Stimulated activated CD8-positive, alpha-beta memory T cell treated with anti-CD3 and anti-CD28 coated beads, Interleukin-7, amount 100 ng/mL, for 1 hour (primary cell): ENCODE measurements at places on chromosomes 3 and 15.

GRCh38 chr3:156474560-156475389 lies 80.1 kb downstream of the SSR3 start:
- no peak for DNase-seq

GRCh38 chr3:99965077-99965476 lies 147.4 kb downstream of the CMSS1 start:
- no peak for DNase-seq

GRCh38 chr15:32671339-32672325 lies 30.1 kb downstream of the SCG5 start:
- no peak for DNase-seq

DNA sequence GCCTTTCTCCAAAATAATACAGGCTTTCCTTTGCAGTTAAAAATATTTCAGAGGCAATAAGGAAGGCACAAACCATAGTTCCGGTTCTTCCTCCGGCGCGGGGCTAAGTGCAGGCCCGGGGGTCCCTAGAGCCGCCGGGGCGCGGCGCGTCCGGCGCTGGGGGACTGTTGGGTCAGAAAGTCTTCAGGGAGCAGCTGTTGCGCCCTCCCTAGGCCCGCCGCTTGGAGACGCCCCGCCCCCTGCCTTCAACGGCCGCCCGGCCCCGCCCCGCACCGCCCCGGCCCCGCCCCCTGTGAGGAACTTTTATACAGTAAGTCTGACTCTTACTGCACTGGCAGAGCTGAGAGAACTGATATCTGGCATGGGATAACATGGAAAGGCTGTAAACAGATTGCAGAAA lies 283.1 kb upstream of the ARL6 start:
- DNase-seq = no peak

- no peak for DNase-seq
These were observed 410.6 kb upstream of the THRB start for GRCh38 chr3:24905266-24905665.

DNA sequence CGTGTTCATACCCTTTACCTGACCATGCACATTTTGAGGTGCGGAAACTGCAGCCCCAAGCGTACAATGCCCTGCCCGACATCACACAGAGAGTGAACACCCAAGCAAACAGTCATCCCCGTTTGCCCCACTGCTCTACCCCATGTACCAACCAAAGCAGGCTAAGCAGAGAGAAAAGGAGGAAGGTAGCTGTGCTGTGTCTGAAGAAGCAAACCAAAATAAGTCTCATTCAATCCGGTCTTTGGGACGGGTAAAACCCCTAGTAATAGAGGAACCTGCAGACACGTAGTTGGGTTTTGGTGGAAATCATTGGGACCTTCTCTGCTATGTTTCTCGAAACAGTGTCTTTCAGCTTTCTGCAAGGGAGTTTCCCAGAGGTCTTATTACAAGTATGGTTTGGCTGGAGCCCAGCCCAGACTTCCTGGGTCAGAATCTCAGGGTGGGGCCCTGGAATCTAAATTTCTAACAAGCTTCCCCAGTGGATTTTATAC lies 164.6 kb upstream of the HES1 start:
- no peak for DNase-seq

GRCh38 chr15:43775411-43775965 lies 1.3 kb downstream of the ELL3 start:
- DNase-seq = no peak

DNA sequence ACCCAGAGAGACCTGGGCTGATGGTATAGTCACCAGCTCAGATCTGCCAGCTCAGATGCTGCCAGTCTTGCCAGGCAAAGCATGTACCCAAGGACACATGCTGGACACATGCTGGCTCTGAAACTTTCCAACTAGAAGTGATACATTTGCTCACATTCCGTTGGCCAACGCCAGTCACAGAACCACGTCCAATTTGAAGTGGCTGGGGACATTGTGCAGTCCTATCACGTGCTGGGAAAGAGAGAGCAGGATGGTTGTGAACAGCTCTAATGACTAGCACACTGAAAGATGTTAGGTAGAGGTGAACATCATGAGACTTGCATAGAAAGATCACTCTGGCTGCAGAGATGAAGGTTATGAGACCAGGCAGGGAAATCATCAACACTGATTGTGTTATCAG lies 308.5 kb upstream of the ROPN1 start:
- no peak for DNase-seq

DNA sequence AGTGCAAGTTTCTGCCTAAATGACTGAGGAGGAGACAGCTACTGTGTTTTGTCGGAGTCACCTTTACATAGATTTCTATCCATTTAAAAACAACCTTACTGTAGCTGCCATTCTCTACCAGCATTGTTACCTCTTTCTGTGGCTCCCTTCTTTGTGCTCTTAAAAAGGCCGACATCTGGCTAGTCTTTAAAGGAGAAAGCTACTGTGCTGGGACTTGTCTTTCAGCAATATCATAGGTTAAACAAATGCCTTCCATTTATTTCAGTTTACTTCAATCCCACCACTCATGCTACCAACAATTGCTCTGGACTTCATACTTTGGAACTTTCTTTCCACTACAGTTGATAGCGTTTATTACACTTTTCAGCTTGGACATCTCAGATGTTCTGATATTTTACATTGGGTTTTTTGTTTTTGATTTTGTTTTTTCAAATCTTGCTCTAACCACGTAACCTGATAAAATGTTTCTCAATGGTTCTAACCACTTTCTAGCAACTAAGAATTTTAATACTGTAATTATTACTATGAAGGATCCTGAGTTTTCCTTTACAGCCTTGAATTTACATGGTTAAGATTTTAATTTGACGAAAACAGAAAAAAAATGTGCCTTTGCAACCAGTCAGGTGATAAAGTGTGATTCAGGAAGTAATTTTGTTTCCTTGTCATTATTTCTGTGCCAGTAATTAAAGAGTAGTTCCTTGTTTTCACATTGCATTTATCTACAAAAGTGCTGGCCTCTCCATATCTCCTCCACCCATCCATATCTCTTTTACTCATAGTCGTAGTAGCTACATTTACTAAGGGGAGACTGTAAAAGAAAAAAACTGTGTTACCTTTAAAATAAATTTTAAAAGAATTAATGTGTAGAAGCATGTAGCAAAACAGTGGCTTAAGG lies 1.3 kb upstream of the CBLB start:
- DNase-seq = no peak

- no peak for DNase-seq
These were observed 38.6 kb downstream of the CCDC80 start for GRCh38 chr3:112602217-112602838.

DNA sequence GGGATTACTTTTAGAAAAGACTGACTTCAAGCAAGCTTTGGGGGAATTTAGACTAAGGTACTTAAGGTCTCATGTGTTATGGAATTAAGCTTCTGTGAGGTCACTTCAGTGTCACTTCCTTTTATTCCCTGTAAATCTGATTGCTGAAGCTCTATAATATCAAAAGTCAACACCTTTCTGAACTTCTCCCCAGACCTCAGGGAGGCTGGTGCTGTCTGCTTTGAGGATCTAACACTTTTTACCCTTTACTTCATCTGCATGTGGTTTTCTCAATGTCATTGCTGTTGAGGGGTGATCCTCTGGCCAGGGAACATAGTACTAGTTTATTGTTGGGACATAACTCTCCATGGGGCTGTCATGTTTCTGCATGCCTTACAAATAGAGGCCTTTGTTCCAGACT lies 41.8 kb upstream of the RASGRF1 start:
- DNase-seq = no peak

DNA sequence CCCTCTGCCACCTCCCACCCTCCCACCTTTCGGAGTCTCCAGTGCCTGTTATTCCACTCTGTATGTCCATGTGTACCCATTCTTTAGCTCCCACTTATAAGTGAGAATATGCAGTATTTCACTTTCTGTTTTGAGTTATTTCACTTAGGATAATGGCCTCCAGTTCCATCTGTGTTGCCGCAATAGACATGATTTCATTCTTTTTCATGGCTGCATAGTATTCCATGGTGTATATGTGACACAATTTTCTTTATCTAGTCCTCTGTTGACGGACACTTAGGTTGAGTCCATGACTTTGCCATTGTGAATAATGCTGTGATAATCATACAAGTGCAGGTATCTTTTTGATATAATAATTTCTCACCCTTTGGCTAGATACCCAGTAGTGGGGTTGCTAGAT lies 91.0 kb upstream of the UBE3A start:
- DNase-seq = no peak

- DNase-seq = no peak
These were observed 35.3 kb downstream of the GBE1 start for GRCh38 chr3:81726132-81726531.

GRCh38 chr3:55731741-55732140 lies 244.6 kb upstream of the WNT5A start:
- DNase-seq = no peak

DNA sequence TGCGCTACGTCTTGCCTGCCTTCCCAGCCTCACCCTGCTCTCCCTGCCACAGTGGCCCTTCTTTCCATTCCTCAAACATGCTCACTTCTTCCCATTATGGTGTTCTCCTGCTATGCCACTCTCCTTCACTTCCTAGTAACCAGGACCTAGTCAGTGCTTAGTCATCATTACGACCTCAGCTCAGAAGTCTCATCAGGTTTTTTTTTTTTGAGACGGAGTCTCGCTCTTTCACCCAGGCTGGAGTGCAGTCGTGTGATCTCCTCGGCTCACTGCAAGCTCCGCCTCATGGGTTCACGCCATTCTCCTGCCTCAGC lies 149.5 kb downstream of the GREM1 start:
- no peak for DNase-seq

GRCh38 chr3:112445839-112446238 lies 53.4 kb downstream of the BTLA start:
- no peak for DNase-seq

DNA sequence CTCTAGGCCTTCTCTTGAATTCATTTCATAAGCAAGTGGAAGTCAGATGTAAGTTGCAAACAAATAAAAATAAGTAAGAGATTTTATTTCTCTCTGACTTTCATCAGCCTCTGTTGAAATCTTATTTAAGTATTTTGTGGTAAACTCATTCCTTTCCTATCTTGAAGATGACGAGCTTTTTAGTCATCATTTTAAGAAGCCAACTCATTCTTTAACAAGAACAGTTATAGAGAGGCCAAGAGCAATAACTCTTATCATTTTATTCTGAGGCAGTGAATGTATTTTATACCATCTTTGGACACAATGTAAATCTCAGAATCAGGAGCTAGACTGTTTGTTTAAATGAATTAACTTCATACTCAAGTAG lies 147.5 kb upstream of the MBNL1 start:
- no peak for DNase-seq

GRCh38 chr15:100717596-100717995 lies 115.2 kb downstream of the ASB7 start:
- DNase-seq = no peak

- no peak for DNase-seq
These were observed 22.3 kb downstream of the IL5RA start for GRCh38 chr3:3087716-3088465.

DNA sequence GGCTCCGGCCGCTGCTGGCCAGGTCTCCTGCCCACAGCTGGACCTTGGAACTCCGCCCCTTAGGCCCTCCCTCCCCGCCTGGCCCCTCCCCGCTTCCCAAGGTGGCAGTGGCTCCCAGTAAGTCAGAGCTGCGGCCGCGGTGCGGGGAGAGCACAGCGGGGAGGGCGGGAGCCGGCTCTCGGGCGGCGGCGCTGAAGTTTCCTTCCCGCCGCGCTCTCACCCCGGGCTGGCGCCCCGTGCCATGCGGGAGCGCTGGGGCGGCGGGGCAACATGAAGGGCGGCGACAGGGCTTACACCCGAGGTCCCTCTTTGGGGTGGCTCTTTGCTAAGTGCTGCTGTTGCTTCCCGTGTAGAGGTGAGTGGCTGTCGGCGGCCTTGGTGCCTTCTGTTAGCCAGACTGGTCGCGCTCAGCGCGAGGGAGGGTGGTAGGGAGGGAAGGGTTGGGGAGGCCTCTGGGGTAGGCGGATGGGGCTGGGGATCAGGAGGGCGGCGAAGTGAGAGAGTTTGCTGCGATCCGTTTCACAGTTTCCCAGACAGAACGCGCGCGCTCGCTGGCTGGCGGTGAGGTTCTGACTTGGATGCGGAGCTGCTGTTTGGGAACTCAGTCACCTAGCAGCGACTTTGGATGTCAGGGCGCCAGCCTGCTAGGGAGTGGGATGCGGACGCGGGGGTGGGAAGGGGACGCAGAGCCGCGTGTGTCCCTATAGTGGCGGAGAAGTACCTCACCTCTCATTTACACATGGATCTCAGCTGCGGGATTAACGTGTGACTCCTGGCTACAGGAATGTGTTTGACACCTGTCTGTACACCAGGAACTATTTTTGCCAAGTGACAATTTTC lies 145.5 kb upstream of the UMPS start:
- DNase-seq = no peak

DNA sequence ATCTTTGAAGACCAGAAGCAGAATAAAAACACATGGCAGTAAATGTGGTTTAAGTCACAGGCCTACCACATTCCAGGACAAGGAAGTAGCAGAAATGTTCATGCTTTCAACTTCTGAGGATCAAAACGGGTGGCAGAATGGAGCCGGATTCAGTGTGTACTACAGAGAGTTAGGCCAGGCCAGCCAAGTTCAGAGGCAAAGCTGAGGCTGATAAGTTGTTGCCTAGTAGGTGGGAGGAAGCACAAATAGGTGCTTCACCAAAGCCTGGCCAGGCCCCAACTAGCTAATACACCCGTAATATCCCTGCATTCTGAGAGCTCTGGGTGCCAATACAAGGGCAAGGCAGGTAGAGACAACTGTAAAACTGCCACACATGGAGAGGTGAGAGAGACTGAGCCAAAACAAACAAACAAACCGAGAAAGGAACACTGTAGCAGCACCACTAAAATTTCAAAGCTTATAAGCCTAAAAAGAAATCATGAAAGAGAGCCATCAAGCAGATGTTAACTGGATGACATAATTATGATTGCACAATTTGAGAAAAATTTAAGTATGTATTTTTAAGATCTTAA lies 156.4 kb upstream of the CBLB start:
- no peak for DNase-seq

DNA sequence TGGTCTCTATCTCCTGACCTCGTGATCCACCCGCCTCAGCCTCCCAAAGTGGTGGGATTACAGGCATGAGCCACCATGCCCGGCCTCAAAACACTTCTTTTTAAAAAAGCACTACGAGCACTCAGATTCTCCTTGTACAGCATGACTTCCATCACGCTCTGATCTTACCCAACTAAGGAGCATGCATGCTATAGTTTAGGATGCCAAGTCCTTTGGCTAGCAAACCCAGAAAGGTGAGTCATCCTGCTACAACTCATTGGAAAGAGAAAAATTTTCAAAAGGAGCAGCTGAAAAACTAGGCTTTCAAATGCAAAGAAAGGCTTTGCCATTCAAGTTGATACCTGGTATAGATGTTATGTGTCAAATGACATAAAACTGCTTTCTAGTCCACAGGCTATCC lies 70.3 kb upstream of the PRICKLE2 start:
- DNase-seq = no peak

GRCh38 chr3:26931896-26932295 lies 309.3 kb downstream of the LRRC3B start:
- DNase-seq = no peak

DNA sequence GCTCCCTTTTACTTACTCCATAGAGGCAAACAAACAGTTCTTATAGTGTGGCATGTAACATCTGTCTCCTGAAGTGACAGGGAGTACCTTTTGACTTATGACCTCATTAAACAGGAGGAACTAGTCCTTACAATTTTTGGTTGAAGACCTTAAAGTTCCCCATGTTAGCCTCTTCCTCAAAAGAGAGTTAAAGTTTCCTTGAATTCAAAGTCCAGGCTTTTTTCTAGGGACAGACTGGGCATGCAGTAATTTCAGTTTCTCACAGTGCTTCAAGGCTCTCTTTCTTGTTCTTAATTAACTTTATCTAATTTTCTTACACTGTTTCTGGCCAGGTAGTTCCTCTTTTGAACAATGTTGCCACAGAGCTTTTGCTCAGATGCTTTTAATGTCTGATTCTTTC lies 12.1 kb downstream of the GOLM2 start:
- DNase-seq = no peak
